ENCODE measurements at places on chromosomes 2 and 18.

DNA sequence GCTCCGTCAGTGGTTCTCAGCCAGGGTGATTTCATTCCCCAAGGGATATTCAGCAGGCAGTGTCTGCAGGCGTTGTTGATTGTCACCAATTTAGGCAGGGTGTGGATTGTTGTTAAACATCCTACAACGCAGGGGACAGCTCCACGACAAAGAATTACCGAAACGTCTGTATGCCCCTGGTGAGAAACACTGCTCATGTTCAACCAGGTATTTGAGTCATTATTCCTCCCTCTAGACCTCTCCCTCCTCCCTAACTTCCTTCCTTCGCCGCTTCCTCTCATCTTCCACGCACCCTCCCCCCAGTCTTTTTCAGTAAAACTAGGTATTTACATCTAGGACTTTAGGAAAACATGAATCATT is 50.8 kb downstream of the NCK2 start:
- peak; percentile 61 for DNase-seq

GRCh38 chr2:59932341-59932740 is 621.1 kb downstream of the BCL11A start:
- no peak for DNase-seq

DNA sequence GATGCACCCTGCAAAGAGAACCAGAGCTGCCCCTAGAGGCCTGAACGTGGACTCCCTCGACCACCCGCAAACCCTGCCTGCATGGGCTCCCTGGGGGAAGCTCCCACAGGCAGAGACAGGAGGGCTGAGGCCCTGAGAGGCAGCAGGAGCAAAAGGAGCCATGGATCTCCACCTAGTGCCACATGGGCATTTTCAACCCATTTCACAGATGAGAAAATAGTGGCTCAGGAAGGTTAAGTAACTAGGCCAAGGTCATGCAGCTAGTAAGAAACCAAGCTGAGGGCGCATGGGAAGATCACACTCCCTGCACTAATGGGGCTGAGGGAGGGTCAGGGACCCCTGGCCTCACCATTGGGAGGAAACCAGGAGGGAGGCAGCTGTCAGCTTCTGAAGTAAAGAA is 271.7 kb upstream of the RAB6C start:
- no peak for DNase-seq

DNA sequence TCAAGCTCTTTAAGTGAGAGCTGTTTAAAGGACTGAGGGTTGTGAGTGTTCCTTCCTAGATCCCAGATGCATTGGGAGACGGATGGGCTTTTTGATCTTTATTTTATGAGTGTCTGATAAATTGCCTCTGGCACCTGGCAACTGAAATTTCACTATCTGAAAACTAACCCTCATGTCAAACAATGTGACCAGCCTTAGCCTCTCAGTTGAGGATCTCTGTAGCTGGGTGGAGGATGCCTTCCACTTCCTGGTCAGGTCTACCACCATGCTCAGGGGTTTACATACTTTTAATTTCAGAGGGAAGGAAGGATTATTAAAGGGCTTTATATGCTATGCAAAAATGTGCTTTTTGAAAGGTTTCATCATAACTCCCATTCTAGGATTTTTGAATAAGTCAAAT is 70.5 kb upstream of the NT5C1B start:
- no peak for DNase-seq

DNA sequence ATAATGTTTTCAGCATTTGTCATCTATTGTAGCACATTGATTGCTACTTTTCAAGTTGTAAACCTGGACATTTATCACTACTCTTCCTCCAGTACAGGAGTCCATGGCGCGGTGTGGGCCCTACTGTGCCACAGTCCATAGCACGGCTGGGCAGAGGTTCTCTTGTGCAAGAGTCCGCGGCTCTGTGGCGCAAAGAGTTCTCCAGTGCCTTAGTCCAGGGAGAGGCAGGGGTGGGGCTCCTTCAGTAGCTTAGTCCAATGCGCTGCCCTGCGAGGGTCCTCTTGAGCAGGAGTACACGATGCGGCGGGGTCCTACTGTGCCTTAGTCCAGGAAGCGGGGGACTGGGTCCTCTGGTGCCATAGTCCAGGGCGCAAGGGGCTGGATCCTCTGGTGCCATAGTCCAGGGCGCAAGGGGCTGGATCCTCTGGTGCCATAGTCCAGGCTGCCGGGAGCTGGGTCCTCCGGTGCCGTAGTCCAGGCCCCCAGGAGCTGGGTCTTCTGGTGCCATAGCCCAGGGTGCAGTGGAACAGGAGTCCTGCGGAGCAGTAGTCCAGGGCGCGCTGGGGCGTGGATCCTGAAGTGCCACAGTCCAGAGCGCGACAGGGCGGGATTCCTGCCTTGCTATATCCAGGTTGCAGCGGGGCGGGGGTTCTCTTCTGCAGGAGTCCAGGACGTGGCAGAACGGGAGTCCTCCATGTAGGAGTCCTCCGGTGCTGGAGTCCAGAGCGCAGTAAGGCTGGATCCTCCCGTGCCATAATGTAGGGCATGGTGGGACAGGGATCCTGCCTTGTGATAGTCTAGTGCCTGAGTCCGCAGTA is 129.3 kb downstream of the CCDC74A start:
- no peak for DNase-seq

DNA sequence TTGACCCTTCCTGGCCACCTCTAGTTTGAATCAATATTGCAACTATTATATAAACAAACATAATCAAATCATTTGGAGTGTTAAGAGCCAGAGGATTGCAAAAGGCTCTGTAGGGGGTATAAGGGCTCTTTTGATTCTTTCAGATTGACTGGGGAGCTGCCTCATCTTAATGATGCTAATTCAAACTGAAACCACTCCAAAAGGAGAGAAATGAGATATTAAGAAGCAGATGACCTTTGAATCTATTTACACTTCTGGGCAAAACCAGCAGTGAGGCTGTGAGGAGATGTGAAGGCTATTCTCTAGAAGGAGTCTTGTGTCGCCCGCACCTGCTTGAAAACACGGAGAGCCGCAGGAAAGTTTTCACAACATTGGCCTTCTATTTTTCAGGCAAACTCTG is 311.2 kb upstream of the CRIM1 start:
- peak; percentile 46 for DNase-seq

- DNase-seq: no peak
These were observed 59.8 kb downstream of the BMP10 start for GRCh38 chr2:68811364-68811763.

DNA sequence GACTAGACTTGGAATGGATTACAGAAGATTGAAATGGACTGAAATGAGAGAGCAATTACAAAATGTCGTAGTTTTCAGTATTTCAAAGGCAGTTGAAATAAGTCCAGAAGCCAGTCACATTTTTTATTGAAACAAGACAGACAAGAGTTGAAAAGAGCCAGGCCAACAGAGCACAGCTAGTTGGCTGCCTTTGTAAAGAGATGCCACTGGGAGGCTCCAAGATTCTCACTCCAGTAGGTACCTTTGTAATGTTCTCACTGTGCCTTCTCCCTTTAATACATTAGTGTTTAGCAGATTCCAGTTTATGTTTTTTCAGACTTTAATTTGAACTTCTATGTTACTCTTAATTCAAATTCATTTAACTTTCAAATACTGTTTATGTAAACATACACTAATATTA is 234.8 kb downstream of the DSEL start:
- DNase-seq: peak; percentile 31

GRCh38 chr18:79974025-79974654 is 9.7 kb downstream of the HSBP1L1 start:
- no peak for DNase-seq

DNA sequence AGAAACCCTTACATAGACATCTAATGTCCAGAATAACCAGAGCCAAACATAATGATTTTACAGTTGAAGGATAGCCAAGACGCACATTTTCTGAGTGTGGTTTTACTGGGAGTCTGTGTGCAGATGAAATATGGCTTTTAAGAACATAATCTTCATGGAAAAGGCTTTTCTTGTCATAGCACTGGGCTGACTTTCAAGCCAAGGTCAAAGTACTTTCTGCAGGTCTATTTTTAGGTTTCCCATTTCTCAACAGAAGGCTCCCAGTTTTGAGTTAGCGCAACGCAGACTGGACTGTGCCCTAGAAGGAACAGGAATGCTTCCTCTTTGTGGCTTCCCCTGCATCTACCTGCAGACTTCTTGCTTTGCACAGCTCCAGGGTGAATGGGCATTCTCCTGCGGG is 92.3 kb upstream of the UPP2 start:
- no peak for DNase-seq

- DNase-seq: no peak
These were observed 90.9 kb downstream of the RAPGEF4 start for GRCh38 chr2:172826522-172826921.

DNA sequence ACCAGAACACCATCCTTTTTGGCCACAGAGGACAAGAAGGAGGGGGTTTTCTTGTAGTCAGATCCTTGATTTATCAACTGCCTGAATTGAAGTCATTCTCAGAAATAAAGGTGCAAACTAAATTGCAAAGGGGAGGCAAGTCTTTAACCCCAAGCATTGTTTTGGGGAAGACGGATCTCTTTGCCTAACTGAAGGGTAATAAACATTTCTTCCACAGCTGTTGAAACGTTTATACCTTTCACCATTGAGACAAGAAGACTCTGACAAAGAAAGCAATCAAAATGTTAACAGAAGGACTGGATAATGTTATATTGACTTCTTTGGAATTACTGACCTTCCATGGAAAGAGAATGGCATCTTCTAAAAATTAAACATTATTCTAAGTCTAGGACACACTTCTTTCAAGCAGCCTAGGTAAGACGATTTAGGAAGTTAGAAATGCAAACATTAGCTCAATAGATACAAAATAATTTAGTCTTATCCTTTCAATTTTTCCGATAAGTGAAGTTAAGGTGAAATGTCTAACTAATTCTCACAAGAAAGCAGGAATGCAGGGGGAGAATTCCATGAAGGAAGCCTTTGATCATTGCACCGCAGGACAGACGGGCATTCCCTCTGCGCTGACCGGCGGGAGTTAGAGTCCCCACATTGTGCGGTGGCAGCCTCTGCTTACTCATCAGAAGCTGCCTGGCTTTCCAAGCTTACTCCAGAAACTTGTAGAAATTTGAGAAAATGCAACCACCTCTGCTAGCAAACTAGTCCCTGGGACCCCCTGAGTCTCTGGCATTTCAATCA is 69.4 kb upstream of the COPS8 start:
- DNase-seq: no peak

DNA sequence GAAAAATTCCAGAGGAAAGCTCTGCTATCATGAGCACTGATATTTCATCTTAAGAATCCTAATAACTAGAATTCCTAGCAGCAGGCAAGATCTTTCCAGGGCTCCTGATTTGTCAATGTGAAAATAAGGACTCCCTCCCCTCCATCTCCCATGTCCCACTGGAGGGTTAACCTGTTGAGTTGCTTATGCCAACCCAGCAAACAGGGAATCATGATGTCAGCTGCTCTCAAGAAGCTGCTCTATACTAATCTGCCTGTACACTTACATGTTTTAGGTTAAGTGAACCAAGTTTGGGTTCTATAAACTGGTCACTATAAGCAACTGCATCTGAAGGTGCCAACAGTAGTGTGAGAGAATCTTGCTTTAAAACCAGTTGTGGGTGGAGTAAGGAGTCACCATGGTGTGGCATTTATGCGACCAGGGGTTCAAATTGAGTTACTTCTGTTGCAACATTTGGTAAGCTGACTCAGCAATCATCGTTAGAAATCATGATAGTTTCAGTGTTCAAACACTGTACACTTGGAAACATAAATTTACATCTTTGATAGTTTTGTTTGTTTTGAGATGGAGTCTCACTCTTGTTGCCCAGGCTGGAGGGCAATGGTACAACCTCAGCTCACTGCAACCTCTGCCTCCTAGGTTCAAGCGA is 53.4 kb downstream of the STK25 start:
- no peak for DNase-seq

- no peak for DNase-seq
These were observed 76.3 kb upstream of the GALNT3 start for GRCh38 chr2:165870346-165870745.

DNA sequence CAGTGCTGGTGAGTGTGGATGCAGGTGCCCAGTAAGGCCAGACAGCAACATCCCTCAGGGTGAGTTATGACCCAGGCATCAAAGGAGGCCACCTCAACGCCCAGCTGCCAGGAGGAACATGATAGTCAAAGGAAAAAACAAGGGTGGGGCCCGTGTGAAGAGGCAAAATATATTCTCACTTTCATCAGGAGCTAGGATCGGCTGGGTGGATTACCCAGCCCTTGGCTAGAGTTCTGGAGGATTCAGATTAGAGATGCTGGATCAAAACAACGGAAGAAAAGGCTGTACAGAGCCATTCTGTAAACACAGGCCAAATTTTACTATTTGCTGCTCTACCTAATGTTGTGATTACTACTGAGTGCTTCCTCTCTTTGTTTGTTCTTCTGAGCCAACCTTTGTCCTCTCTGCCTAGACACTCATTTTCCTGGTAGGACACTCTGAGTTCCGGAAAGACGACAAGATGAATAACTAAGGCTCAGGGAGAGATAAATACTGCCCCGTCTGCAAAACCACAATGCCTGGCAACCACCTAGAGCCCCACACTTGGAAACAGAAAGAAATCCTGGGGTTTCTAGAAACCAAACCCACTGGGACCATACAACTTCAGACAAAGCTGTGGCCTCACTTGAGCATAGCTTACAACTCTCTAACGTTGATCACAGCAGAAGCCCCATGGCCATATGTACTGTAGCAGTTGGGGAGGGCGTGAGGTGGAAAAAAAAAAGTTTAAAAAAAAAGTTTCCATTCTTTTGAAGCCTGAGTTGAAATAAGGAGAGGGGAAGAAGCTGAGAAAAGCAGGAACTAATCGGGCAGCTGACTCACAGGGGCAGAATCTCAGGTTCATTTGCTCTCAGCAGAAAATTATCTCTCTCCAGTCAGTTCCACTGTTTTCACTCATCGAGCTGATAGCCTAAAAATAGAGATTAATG is 17.8 kb upstream of the PMAIP1 start:
- peak; percentile 35 for DNase-seq

DNA sequence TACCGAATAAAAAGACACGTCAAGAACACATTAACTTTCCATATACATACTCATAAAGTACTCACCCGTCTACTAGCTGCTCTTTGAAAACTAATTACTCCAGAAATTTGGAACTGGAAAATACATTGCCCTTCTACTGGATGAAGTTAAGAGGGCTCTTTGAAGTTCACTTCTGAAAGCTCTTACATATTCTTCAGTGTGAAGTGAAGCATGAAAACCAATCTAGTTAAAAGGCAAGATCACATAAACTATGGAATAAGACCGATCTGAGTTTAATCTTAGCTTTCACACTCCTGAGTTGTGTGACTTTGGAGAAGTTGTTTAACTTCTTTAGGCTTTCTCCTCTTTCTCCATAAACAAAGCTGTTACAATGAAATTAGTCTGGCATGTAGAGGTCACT is 38.5 kb downstream of the REV1 start:
- no peak for DNase-seq

DNA sequence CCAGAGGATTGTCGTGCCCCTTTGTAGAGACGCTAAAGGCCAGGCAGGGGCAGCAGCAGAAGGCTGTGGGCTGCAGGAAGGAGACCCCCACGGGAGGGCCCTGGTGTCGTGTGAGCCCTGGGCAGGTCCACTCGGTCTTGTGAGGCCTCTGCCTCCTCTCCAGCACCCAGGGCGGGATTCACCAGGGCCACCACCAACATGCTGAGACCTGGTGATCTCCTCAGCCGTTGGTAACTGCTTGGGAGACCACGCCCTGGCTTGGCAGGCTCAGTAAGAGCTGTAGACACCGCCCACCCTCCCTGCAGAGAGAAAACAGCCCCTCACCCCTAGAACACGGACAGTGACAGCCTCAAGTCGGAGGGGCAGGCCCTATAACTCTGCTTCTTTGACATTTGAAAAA is 21.1 kb downstream of the MBP start:
- peak; percentile 26 for DNase-seq

- no peak for DNase-seq
These were observed 146.3 kb upstream of the TTC39C start for GRCh38 chr18:23868136-23868785.

All from COR-L47 (cell line).